KBM-7 (cell line): ENCODE measurements at places on chromosomes 3 and 15.

DNA sequence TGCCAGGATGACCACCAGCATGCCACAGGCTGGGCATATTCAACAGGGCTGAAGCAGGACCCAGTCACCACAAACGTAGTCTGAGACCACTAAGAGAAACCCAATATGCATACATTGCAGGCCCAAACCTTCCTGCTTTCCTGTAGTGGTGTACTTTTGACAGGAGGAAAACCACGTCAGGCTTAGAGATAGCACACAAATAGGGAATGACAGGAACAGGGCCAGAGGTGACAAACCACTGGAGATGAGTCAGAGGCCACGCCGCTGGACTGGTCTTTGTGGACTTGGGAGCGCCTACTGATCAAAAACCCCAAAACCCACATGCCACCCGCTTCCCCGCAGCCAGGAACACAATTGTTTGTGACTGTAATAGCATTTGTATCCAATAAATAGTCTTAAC is 3.6 kb upstream of the EFCAB12 start:
- no peak for DNase-seq

- DNase-seq, result no peak
Measured at GRCh38 chr3:128318275-128318941, 148.3 kb downstream of the DNAJB8 start.

DNA sequence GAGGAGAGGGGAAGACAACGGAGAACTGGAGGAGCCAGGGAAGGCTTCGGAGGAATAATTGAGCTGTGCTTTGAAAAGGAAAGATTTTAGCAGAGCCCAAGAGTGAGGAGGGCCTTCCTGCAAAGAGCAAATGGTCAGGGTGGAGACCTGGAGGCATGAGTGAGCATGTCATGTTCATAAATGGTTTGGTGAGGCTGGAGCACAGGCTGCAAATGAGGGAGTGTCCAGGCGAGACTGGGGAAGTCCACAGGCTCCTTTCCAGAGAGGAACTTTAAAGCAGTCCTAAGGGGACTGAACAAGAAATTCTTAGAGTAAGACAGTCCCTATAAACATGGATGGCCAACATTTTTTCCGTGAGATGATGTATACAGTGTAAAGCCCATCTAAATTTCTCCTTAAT is 108.8 kb downstream of the THSD4 start:
- DNase-seq, result no peak

- no peak for DNase-seq
Measured at GRCh38 chr3:120472121-120472844, 21.5 kb upstream of the FSTL1 start.

- DNase-seq, result no peak
Measured at GRCh38 chr3:119227070-119227850, 13.4 kb downstream of the B4GALT4 start.

- DNase-seq, result peak; percentile 62
Measured at GRCh38 chr15:42499858-42500609, 4.6 kb downstream of the SNAP23 start.

DNA sequence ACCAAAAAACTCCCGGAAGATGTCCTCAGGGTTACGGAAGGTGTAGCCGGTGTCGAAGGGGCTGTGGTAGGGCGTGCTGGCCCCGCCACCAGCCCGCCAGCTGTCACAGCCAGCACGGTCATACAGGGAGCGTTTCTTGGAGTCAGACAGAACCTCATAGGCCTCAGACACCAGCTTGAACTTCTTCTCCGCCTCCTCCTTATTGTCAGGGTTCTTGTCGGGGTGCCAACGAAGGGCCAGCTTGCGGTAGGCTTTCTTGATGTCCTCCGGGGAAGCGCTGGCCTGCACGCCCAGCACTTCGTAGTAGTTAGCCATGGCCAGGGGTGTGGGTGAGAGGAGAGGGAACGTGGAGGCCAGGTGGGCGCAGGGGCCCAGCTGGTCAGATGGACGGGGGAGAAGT is 3.8 kb downstream of the DNAJB8 start:
- DNase-seq, result no peak

- no peak for DNase-seq
Measured at GRCh38 chr3:137642831-137643230, 121.3 kb upstream of the SOX14 start.

DNA sequence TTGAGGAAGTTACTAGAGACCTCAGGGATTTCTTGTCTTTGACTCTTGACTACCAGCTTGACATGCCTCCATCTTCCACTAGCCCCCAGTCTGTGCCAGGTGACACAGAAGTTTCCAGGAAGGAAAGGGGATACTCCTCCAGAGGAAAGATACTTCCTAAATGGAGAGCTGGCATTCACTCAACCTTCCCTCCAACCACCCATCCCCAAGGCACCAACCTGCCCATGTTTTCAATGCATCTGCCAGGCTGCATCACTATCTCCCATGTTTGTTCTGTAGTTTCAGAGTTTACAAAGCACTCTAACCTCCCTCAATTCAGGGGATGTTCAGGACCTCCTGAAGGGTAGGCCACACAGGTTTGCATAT is 198.4 kb upstream of the LPP start:
- DNase-seq, result no peak
